ENCODE measurements at places on chromosomes 7 and 10.

DNA sequence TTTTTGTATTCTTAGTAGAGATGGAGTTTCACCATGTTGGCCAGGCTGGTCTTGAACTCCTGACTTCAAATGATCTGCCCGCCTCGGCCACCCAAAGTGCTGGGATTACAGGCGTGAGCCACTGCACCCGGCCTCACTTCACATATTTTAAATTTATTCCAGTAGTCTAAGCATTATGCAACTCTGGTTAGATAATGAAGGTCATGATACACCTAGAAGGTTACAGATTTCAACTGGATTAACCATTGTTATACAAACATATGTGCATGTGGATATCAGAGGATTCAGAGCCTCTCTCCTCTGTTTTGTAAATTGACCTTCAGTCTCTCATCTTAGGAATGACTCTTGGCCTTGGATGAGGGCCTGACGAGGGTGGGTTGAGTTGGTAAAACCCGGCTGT lies 146.3 kb downstream of the DPP6 start:
- no peak for DNase-seq

DNA sequence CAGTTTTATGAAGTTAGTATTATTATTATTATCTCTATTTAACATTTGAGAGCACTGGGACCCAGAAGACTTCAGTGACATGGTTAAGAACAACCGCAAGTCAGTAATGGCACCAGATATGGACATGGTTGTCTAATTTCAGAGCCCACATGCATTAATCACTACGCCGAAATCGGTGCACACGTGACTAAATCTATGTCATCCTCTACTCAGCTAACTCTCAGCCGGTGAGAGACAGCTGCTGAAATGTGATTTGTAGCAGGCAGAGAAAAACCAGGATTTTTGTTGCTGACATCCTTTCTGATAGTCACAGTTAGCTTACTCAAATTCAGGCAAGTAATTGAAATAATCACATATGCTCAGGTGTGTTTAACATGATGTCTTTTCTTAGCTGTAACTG lies 127.7 kb downstream of the SPAG6 start:
- DNase-seq, result no peak

DNA sequence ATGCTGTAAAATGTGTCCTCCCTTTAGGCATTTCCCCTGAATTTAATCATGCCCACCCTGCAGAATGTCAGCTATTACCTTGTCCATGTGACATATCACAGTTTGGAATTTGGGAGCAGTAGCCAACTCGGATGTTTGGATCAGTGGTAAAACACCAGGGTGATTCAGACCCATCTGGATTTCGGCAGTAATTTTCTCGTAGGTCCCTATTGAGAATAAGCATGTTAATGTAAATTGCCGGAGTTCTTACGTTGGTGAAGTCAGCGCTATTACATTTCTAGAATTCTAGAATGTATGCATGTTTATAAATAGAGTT lies 44.1 kb downstream of the HGF start:
- no peak for DNase-seq

DNA sequence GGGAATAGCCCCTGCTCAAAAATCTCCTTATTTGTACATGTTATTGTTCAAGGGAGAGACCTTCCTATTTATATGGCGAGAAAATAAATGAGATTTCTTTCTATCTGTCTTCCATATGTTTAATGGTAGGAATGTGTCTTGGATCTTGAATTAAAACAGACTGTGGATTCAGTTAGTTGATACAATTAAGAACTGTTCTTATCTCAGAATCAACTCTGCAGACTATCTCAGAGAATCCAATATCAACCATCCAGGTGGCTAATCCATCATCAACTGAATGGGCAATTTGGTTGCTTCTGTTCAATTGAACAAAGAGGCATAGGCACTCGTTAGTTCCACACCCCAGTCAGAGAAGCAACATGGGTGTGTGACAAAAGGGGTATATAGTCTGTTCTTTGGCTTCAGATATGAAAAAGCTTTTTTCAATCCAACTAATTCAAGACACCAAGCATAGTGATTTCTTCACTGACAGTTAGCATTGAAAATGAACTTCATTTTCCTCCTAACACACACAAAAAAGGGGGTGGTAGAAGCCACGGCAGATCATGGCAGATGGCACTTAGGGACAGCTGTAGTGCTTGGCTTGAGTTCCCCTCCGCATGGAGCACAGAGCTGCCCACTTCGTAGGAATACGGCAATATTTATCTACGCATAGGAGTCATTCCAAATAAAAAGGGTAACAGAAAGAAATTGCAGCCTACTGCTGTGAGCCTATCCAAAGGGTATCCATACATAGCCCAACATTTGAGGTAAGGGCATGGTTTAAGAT lies 135.9 kb downstream of the KIAA1217 start:
- DNase-seq, result no peak

DNA sequence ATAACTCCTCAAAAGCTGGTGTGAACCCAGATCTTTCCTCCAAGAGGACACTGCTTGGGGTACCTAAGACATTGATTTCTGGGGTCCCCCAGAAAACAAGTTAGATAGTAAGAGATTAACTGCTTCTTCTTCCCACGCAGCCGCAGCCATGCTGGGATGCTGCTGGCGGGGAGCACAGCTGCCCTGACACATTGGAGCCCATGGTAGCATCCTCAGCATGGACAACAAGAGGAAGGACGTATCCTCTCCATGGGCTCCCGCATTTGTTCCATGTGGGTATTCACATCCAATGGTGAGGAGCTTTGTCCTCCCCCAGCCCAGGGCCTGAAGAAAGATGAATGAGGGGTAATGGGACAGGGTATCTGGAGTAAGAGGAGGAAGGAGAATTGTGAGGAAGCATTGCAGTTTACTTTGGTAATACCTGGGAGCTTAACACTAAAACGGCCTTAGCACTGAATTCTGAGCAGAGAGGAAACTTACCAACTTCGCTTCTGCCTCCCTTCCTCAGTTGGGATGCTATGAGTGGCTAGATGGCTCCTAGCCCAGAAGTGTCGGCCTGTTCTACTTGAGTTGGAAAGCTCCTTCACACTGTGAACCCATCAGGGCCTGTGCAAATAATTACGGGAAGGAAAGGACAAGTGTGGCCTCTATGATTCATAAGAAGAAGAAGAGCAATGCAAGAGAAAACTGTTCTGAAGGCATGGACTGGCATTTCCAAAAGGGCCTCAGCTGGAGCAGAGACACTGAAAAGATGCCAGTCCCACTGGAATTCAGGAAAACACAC lies 43.9 kb downstream of the C10orf120 start:
- no peak for DNase-seq

- DNase-seq, result peak; percentile 99
Measured at GRCh38 chr7:28355635-28356319, 56.5 kb upstream of the CREB5 start.

DNA sequence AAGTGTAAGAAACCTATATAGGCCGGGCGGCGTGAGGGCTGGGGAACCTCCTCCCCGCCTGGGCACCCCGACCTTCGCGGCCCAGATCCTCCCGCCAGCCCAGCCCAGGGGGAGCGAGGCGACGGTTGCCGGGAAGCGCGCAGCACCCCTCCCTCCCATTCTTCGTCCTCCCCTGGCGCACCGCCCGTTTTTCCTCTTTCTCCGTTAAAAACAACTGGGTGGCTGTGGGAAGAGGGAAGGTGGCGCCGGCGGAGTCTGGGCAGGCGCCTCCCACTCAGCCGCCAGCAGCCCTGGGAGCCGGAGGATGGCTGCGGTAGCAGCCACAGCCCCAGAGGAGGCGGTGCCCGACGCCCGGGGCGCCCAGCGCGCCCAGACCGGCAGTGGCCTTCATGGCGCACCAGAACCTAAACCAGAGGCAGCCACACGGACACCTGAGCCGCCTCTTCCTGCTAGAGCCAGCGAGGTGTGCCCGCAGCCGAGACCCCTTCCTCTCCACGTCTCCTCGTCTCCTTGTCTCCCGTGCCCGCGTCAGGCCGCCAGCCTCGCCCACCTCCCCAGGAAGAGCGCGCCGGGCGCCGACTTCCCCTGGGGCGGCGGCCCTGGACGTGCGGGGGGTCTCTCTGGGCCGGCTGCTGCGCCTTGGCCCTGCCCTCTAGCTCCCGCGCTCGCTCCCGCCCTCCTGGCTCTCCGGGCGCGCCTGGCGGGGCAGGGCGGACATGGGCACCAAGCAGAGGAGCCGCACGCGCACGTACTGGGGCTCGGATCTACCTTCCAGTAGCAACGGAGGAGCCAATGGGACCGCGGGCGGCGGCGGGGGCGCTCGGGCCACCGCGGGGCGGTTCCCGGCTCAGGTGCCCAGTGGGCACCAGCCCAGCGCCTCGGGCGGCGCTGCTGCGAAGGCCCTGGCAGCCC lies 32.8 kb upstream of the SFTPD start:
- DNase-seq, result peak; percentile 69

- DNase-seq, result no peak
Measured at GRCh38 chr10:28139138-28139537, 140.3 kb upstream of the ODAD2 start.

DNA sequence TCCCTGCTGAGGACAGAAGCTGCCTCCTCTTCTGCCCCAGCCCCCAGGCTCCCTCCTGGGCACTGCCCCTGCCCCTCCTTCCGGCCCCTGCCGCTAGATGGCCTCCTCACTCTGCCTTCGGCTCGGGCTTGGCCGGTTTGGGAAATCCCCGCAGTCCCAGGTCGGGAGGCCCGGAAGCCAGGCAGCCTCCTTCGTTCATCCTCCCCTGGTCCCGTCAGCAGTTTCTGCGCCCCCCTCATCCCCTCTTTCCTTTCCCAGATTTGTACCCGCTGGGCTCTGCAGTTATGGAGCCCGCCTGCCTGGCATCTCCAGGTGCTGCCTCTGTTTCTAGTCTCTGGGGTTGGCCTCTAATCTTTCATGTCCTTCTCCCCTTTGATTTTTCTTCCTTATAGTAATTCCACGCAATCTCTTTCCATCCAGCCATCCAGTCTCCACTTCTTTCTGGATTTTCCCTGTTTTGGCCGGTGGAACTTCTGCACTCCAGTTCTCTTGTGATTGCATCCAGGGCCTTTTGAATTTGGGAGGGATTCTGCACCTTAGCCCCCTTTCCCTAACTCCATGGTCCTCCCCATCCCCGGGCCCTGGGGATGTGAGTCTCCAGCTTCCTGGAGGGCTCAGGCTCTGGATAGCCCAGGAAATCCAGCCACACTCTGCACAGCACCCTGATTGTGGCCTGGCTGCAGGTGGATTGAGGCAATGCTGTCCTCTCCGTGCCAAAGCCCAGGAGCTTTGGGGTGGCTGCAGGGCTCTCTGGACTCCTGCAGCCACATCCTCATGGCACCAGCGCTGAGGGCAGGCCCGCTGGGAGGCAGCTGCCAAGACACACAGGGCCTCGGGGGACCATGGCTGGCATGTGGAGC lies 3.3 kb upstream of the SHH start:
- no peak for DNase-seq

DNA sequence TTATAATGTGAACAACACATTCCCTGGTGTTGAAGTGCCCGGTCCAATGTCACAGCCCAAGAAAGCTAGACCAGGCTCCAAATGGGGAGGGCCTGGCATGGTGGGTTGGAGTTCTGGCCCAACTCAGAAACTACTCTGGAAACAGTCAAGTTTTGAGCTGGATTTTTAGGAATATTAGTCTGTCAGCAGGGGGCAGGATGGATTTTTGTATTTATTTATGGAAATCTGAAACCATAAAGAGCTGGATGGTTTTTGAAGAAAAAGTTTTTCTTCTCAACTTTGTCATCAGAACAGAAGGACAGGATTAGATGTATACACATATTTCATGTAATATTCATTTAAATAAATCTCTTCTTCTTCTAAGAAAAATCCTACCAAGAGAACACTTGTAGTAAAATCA lies 97.5 kb downstream of the POU6F2 start:
- DNase-seq, result no peak

- no peak for DNase-seq
Measured at GRCh38 chr10:3782451-3783315, 2.3 kb downstream of the KLF6 start.

GRCh38 chr10:63713191-63714144 lies 192.3 kb downstream of the REEP3 start:
- DNase-seq, result peak; percentile 89

GRCh38 chr7:121011401-121011800 lies 22.9 kb downstream of the CPED1 start:
- no peak for DNase-seq

DNA sequence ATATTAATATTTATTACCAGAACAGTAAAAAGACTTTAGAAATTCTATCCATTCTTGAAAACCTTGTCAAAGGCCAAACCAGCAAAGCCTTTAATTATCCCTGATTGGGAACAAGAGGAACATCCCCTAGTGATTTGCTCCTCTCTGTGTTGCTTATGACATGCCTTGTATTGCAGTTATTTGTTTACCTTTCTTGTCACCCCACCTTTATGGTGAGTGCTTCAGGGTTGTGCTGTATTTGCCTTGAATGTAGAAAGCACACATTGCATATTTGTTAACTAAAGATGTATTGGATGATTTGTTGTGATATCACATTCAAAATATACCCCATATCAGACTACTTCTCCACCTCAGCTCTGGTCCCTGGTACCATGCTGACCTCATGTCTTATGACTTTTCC lies 23.5 kb upstream of the TECTB start:
- DNase-seq, result no peak

- no peak for DNase-seq
Measured at GRCh38 chr10:105252911-105253310, 611.8 kb downstream of the SORCS3 start.

GRCh38 chr7:20200361-20200760 lies 16.8 kb downstream of the MACC1 start:
- no peak for DNase-seq

DNA sequence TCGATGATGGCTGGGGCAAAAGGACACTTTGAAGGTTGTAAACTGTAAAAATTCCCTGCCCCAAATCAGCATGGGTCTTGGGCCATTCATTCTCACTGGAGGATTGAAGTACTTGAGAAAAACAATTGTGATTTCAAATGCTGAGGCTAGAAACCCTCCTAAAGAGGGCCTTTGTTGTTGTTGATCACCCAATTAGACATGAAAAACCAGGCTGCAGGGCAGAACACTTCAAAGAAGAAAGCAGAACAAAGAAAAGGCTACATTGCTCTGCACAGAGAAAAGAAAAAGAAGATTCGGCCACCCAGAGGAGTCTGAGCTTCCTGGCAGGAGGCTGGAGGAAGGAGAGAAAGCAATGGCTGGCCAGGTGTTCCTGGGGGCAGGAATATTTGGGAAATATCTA lies 143.1 kb downstream of the NPY start:
- no peak for DNase-seq

DNA sequence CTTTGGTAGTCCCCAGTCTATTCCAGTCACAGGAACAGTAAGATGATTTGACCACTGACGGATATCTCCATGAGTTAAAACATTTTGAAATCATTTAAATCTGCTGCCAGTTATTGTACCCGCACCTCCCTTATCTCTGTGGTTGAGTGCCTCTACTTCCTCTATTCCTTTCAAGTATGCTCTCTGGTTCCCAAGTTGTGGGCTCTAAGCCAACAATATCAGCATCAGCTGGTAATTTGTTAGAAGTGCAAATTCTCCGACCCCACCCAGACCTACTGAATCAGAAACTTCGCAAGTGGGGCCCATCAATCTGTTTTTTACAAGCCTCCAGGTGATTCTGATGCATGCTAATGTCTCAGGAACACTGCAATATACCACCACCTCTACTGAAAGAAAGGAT lies 235.5 kb downstream of the CCSER2 start:
- no peak for DNase-seq

- peak; percentile 73 for DNase-seq
Measured at GRCh38 chr7:127347567-127348246, 44.8 kb downstream of the ZNF800 start.

All from NCI-H1092 treated with DMSO at 0.1 percent for 48 hours (cell line).